RPMI7951 (cell line): ENCODE measurements at places on chromosomes 2 and 18.

DNA sequence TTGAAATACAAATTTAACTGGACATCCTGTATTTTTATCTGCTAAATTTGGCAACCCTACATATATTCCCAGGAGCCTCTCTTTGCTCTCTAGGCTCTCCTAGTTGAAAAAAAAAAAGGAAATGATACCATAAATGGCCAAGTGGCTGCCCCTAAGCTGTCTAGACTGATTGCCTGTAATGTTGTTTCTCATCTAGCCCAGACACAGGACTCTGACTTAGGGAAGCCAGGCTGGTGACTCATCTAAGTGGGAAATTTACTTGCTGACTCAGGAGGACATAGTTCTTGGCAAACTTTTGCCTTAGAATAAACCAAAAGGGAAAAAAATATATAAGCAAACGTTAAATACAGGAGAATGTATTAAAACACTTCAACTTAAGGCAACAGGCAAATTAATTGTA lies 14.6 kb upstream of the ITGAV start:
- DNase-seq = peak; percentile 99

DNA sequence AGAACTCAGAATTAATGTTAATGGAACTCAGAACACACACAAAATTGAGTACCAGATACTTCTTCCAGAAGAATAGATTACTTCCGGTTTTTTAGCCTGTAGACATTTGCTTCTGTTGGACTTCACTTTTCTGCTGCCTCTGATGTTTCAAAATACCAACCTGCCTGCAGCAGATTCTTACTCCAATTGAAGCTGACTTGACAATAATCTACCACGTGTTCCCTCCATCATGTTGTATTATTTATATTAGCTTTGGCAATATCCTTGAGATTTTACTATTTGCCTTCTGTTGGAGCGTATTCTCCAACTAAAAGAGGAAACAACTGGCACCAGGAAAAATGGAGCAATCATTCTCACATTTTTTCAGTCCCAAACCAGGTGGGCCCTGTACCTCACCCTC lies 3.1 kb upstream of the GORASP2 start:
- no peak for DNase-seq

DNA sequence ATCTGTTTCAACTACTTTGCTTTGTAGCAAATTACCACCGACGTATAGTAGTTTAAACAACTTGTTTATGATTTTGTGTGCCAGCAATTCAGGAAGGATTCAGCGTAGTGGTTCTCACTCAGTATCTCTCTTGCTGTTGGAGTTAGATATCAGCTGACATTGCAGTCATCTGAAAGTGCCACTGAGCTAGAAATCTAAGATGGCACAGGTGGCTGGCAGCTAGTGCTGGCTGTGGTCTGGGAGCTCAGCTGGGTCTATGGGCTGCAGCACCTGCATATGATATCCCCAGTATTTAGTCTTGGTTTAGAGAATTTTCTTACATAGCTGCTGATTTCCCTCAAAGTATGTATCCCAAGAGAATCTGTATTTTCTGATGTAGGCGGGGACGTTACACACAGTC lies 235.6 kb downstream of the SCG2 start:
- DNase-seq = no peak

DNA sequence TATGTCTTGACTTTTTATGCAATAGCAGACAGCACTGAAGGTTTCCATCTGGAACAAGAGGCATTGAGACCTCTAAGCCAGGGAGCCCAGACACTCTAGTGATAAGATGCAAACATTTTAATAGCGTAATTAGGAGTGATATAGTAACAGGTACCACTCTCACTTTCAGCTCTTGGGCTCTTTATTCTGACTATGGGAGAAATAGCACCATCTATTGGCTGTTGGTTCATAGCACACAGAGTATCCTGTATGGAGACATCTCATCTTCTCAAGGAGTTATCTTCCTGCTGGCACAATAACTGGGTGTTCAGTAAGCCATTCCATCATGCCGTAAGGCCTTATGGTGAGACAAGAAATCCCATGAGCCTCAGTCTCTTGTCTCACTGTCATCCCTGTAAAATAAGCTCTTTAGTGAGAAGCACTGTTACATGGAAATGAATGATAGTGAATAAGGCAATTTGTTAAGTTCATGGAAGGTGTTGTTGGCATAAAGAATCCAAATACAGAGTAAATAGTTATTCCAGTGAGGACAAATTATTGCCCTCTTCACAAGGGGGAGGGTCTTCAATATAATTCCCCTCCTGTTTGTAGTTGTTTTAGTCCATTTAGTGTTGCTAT lies 48.3 kb downstream of the THUMPD2 start:
- peak; percentile 44 for DNase-seq

GRCh38 chr2:68385220-68385906 lies 20.3 kb downstream of the PLEK start:
- DNase-seq = no peak

GRCh38 chr2:71607151-71607889 lies 154.0 kb downstream of the DYSF start:
- no peak for DNase-seq

GRCh38 chr2:239104800-239105199 lies 256.9 kb downstream of the TWIST2 start:
- no peak for DNase-seq

- no peak for DNase-seq
Observed at GRCh38 chr2:220463876-220464275, 836.4 kb downstream of the SLC4A3 start.

- DNase-seq = no peak
Observed at GRCh38 chr2:161111531-161111930, 48.7 kb upstream of the TANK start.

DNA sequence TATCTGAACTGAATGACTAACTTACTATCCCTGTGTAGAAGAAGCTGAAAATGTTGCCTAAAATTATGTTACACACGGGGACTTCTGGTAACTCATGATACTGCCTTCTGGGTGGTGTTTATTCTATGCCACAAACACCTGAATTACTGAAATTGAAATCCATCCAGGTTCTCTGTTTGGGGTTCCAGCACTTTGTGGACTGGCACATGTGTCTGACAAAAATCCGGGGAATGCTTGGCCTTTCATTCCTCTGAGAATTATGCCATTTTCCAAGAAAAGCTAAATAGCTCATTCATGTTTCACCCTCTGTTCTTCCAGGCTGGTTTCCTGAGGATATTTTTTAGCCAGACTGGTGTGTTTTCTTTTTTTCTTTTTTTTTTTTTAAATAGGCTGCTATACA lies 59.5 kb upstream of the POU3F3 start:
- DNase-seq = no peak

GRCh38 chr2:51633073-51633472 lies 601.1 kb upstream of the NRXN1 start:
- DNase-seq = no peak

- DNase-seq = peak; percentile 52
Observed at GRCh38 chr2:30706534-30707303, 100.5 kb downstream of the CAPN13 start.

DNA sequence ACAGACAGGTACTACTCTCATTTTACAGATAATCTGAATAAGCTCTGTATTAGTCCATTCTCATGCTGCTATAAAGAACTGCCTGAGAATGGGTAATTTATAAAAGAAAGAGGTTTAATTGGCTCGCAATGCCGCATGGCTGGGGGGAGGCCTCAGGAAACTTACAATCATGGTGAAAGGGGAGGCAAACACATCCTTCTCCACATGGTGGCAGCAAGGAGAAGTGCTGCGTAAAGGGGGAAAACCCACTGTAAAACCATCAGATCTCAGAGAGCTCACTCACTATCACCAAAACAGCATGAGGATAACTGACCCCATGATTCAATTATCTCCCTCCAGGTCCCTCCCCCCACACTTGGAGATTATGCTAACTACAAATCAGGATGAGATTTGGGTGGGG lies 254.4 kb downstream of the KCNE4 start:
- peak; percentile 60 for DNase-seq

DNA sequence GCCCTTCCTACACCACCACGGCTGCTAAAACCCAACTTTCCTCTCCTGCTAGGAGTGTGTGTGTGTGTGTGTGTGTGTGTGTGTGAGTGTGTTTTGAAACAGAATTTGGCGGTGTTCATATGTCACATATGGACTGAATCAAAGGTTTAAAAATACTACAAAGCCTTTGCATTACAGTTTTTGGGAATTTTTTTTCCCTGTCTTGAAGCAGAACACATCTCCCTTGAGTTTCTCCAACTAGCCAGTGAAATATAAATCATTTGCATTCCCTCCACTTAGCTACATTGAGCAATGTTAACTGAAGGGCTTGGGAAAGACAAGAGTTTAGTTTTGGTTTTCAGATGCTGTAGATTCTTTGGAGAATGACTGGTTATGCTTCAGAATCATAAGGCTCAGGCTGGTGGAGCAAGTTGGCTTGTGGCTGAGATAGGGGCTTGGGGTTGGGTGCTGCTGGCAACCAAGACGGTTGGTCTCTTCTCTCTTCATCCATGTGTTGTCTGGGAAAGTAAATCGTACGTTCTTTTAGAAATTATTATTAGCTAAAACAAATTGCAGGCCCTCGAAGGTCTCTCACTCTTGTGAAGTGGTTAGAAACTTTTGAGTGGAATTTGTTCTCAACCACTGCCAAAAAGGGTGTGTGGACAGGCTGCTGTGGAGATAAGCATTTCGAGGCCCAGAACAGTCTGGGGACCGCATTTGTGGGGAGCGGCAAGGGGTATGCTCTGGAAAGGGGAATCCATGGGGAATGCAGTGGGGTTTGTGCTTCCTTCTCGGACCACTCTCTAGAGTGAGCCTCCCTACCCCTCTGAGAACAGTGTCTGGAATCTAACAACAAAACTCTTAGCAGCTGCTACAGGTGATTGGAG lies 1.4 kb downstream of the NRP2 start:
- DNase-seq = peak; percentile 53

- no peak for DNase-seq
Observed at GRCh38 chr2:120896901-120897300, 161.2 kb downstream of the GLI2 start.

DNA sequence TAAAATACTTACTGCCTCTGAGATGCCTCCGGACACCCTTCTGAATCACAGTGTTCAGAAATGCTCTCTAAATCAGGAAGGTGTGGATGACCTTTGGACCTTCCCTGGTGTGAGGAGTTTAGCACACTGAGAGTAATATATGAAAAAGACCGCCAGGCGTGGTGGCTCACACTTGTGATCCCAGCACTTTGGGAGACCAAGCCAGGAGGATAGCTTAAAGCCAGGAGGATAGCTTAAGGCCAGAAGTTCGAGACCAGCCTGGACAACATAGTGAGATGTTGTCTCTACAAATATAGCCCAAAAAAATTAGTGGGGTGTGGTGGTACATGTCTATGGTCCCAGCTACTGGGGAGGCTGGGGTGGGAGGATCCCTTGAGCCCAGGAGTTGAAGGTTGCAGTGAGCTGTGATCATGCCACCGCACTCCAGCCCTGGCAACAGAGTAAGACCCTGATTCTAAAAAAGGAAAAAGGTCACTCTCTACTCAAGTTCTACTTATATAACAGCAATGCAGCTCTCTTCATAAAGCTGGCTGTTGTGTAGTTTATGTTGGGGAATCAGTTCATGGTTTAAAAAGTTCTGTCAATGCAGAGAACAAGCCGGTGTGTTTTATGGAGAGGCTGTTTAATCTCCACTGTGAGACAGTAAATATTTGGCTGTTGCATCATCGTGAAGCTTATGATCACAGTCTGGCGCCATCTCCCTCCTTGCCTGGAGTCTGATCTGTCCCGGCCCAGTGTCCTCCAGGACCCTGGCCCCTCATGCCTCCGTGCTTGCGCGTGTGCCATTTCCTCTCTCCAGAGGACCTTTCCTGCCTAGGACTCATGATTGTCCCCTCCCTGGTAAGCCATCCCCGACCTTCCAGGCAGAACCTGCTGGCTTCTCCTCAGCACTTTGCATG lies 184.5 kb downstream of the FAM210A start:
- no peak for DNase-seq

- no peak for DNase-seq
Observed at GRCh38 chr18:44156126-44156525, 524.6 kb upstream of the SETBP1 start.

GRCh38 chr18:45962461-45962860 lies 4.7 kb downstream of the EPG5 start:
- DNase-seq = peak; percentile 80

GRCh38 chr2:194301946-194302345 lies 1355.1 kb upstream of the SLC39A10 start:
- no peak for DNase-seq

- DNase-seq = peak; percentile 71
Observed at GRCh38 chr2:108268001-108268400, 20.7 kb upstream of the SULT1C2 start.

- no peak for DNase-seq
Observed at GRCh38 chr18:13570216-13570615, 156.1 kb downstream of the FAM210A start.

DNA sequence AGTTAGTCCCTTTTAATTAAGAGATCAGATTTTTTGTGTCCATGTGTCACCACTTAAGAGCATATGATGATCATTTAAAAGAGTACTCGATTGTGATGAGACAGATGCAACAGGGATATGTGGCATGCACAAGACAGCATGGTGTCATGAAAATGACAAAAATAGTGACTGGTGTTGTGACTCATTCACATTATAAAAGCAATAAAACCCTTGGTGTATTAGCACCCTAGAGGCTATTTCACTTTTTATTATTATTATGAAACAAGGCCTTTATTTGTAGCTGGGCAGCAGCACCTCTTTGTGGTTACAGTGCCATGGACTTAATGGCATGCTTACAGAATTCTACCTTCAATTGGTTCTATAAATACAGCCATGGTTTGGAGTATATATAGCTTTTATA lies 1296.0 kb upstream of the ZEB2 start:
- DNase-seq = peak; percentile 26

DNA sequence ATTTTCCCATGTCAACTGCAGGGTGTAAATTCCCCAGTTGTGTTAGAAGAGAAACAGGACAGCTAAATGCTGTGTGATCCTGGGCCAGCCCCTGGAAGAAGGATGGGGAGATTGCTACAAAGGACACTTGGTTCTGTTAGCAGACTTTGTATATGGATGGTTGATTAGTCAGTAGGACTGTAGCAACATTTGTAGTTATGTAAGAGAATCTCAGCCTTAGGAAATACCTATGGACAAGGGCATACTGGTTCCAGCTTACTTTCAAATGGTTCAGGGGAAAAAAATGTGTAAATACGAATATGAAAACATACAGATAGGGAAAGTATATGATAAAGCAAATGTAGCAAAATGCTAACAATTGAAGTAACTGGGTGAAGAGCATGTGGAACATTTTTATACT lies 47.6 kb downstream of the GNAL start:
- no peak for DNase-seq

GRCh38 chr2:217462121-217462520 lies 540.7 kb downstream of the TNS1 start:
- no peak for DNase-seq

GRCh38 chr2:33678436-33678835 lies 79.3 kb upstream of the FAM98A start:
- DNase-seq = no peak

GRCh38 chr2:181317511-181317910 lies 139.7 kb upstream of the ITGA4 start:
- DNase-seq = no peak
